ENCODE measurements at places on chromosomes 1 and 21. TPM values are rescaled to one million over a fixed set of nuclear protein-coding genes. Genes with fewer than 3 reads are reported as not detected.
A peak's percentile ranks its signal among the peaks of the same experiment; 100 is the strongest.

OR10Z1 gene
- not detected for total RNA-seq

DNA sequence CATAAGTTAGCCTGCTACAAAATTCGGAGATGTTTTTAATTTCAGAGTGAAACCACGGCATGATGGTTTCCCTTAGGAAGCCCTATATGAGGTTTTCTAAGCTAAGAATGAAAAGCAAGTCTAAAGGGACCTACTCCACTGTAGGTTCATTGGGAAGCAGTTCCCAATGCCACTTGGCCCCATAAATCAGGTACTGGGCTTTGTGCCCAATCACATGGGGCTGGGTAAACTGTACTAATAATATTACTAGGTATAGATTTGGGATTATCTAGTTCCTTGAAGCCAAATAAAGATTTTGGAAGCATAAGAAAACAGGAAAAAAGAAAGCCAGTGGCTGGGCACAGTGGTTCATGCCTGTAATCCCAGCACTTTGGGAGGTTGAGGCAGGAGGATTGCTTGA lies 19.1 kb upstream of the ANGPTL7 start:
- DNase-seq: no peak

- DNase-seq: peak; percentile 8
Observed at GRCh38 chr1:118077331-118078045, 107.5 kb downstream of the SPAG17 start.

GRCh38 chr1:24048205-24048869 lies 63.6 kb downstream of the MYOM3 start:
- no peak for DNase-seq

DNA sequence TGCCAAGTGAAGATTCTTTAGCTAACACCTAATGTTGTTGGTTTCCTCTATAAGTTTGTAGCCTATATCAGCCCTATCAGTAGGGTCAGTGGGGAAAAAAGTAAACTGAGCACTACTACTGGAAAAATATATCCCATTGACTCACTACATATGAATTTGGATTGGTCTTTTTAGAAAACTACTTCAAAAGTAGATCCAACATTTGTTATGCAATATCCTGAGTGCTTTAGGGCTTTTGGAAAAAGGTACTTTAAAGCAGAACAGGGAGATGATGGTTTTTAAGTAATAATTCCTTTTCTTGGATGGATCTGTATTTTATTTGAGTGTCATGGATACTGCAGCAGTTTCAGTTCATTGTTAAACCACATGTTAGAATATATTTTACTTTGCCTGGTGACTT lies 7.1 kb downstream of the C1orf21 start:
- no peak for DNase-seq

DNA sequence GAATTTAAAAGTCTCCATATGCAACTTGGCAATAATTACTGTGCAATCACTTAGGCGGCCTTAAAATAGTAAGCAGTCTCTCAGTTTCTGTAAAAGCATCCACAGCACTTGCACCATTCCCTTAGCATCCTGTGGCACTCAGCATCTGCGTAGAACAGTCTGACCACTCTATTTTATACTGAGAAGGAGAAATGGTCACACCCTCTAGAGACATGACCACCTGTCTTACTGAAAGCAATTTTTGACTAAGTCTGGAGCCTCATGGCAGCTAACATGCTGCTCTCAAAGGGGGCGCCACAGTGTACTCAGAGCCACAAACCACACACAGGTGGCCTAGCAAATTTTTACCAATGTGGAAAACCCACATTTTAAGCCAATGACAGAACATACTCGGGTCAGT lies 62.0 kb downstream of the KCNK1 start:
- DNase-seq: no peak

GRCh38 chr1:183656355-183656754 lies 3.2 kb upstream of the APOBEC4 start:
- no peak for DNase-seq

- no peak for DNase-seq
Observed at GRCh38 chr1:234238060-234238459, 135.2 kb upstream of the COA6 start.

GRCh38 chr21:39041816-39042215 lies 141.4 kb downstream of the PSMG1 start:
- no peak for DNase-seq
